ENCODE measurements at places on chromosomes 6 and 20. TPM values are rescaled to one million over a fixed set of nuclear protein-coding genes. Genes with fewer than 3 reads are reported as not detected.
A peak's percentile ranks its signal among the peaks of the same experiment; 100 is the strongest.

DNA sequence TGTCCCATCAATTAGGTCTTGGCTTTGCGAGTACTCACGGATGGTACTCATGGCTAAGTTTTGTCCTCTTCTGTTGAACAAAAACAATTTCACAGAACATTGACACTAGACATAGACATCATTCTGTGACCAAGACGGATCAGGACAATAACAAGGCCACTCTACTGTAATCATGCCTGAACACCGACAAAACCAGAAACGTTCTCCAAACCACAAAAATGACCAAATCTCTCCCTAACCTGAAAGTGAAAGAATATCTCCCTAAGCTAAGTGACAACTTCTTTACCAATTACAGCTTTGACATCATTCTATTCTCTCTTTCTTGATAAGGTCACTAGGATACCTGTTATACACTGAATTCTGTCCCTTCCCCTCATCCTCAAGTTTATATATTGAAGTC, 40.0 kb upstream of the SLC2A12 start:
- no peaks in the 10 kb centered on the region for H3K27me3 ChIP-seq
- no peak for DNase-seq
- no peaks in the 10 kb centered on the region for H3K4me1 ChIP-seq
- H3K36me3 ChIP-seq, result no peaks in the 10 kb centered on the region

The TMEM170B gene
- 2.1 TPM for total RNA-seq

The MTFR2 gene
- total RNA-seq, result 1.2 TPM

GRCh38 chr20:19903168-19903811, 113.9 kb upstream of the NAA20 start:
- H3K4me3 ChIP-seq, result no peak overlapping the region
- no peak overlapping the region for H3K27ac ChIP-seq
- DNase-seq, result peak; percentile 10

GRCh38 chr6:44444853-44445252, 57.3 kb downstream of the CDC5L start:
- no peak overlapping the region for H3K27ac ChIP-seq
- no peaks in the 10 kb centered on the region for H3K27me3 ChIP-seq
- no peak overlapping the region for H3K4me3 ChIP-seq
